ENCODE measurements at places on chromosomes 16 and 17.

GRCh38 chr17:78252701-78253635 lies 21.5 kb downstream of the TMEM235 start:
- DNase-seq: peak; percentile 21

GRCh38 chr17:9056566-9056965 lies 35.3 kb downstream of the NTN1 start:
- no peak for DNase-seq

DNA sequence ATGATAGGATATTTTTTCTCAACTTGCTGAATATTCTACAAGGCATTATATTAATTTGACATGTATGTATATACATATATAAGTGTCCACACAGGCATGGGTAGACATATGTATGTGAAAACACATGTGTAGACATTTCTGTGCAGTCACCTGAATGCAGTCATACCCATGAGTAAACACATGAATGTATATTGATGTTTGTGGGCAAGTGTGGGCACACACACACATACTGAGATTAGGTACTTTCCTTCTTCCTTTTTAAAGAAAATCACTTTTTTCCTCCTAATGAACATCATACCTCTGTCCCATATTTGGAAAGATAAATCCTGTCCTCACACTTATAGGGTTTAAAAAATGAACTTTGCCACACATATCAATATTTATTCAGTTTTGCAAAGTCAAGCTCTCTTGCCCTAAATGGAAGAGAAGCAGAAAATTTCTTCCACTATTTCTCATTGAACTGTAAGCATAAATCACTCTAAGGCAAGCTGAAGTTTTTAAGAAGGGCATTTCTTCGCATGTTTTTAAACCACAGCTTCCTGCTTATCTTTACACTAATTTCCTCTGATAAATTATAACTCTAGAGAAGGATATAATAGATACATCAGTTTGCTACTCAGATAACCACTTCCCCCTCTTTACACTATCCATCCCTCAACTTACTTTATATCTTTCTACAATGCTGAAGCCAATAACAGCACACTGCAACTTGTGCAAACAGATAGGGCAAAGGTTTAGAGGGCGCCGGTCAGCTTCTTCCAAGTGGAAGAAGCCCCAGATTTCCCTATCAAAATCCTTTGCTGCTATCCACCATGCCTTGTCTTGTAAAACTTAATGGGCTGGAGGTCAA lies 49.6 kb upstream of the LRRC37A3 start:
- DNase-seq: peak; percentile 57

GRCh38 chr16:27230562-27231001 lies 27.3 kb downstream of the KDM8 start:
- peak; percentile 78 for DNase-seq

GRCh38 chr16:54519161-54519695 lies 232.6 kb upstream of the IRX3 start:
- DNase-seq: no peak

DNA sequence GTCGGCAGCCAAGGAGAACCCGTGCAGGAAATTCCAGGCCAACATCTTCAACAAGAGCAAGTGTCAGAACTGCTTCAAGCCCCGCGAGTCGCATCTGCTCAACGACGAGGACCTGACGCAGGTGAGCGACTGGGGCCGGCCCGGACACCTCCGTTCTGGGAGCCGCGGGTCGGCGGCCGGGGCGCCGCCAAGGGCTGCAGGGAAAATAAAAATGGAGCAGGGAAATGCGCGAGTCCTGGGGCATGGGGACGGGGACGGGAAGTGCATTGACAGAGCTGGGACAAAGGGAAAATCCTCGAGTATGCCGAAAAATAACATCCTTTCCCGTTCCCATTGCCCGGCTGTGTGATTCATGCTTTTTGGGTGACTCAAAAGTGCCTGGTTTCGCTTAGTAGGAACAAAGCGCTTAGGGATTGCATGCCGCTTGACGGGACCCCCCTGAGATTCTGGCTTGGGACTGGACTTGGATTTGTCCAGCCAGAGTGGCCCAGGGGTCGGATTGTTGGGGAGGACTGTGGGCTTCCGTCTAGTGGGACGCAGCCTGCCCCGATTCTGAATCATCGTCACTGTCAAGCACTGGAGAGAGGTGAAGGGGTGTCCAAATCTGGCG lies 699 bp downstream of the MPRIP start:
- DNase-seq: no peak
